ENCODE measurements at places on chromosomes 11 and 22.
A peak's percentile ranks its signal among the peaks of the same experiment; 100 is the strongest.

DNA sequence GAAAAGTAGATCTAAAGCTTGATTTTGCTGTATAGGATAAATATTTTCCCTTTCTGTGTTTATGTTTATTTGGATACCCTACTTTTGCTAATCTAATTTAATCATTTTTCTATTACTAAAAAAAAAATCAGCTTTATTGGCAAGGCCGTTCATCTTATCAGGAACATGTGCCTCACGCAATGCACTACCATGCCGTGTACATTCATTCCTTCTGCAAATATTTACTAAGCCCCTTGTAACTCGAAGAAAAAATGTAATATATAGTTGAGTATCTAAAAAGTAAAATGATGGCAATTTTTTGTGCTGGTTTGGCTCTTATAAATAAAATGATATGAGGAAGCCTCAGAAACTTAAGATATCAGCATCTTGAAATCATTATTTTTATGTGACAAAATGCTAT, 8.9 kb downstream of the UVRAG start:
- no peak for DNase-seq

- DNase-seq = no peak
Measured at GRCh38 chr11:12901874-12902481, 107.1 kb upstream of the RASSF10 start.

DNA sequence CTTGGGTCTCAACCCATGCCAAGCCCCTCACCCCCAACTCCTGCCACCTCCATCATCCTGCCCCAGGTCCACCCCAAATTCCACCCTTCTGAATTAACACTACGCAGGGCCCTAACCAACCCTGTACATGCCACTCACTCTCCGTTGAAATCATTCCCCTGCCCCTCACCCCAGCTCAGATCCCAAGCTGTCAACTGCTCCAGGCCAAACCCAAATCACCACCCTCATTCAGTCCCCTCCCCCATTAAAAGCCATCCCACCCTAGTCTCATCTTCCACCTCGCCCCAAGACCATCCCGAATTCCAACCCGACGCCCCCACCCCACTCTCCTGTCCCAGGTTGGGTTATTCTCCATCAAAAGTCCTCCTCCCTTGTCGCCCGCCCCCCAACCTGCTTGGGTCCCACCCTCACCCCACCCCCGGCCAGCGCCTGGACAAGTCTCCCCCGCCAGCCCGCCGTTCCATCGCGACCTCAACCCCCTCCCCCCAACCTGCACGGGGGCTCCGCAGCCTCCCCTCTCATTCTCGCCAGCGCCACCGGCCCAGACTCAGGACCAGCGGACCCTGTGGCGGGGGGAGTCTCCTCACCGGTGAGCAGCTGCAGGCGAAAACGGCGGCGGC, 466 bp downstream of the FAM168A start:
- DNase-seq = no peak

DNA sequence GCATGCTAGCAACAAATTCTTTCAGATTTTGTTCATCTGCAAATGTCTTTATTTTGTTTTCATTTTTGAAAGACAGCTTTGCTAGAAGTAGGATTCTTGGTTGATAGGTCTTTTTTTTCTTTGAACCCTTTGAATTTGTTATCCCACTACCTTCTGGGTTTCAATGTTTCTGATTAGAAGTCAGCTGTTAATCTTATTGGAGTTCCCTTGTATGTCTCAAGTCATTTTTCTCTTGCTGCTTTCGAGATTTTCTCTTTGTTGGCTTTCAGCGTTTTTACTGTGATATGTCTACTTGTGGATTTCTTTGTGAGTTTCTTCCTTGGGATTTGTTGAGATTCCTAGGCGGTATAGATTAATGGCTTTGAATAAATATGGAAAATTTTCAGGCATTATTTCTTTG, 27.2 kb upstream of the MS4A8 start:
- no peak for DNase-seq

- DNase-seq = no peak
Measured at GRCh38 chr22:44721213-44721612, 19.2 kb downstream of the PRR5 start.

- no peak for DNase-seq
Measured at GRCh38 chr11:78259777-78260487, 71.2 kb downstream of the USP35 start.

GRCh38 chr22:44460287-44460686, 37.7 kb downstream of the RTL6 start:
- DNase-seq = no peak

DNA sequence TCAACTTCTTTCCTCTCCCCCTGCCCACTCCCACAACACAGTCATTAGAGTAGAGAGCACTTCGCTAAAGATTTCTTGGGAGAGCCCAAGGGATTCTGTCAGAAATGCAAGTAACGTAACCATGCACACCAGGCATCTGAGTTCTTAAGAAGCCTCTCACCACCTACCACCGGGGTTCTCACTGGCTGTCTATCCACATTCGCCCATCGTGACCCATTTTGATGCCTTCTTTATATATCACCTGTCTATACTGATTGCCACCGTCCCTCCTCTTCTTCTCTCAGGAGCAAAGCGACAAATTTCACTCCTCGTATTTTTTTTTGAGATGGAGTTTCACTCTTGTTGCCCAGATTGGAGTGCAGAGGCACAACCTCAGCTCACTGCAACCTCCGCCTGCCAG, 23.9 kb upstream of the RASD2 start:
- no peak for DNase-seq

DNA sequence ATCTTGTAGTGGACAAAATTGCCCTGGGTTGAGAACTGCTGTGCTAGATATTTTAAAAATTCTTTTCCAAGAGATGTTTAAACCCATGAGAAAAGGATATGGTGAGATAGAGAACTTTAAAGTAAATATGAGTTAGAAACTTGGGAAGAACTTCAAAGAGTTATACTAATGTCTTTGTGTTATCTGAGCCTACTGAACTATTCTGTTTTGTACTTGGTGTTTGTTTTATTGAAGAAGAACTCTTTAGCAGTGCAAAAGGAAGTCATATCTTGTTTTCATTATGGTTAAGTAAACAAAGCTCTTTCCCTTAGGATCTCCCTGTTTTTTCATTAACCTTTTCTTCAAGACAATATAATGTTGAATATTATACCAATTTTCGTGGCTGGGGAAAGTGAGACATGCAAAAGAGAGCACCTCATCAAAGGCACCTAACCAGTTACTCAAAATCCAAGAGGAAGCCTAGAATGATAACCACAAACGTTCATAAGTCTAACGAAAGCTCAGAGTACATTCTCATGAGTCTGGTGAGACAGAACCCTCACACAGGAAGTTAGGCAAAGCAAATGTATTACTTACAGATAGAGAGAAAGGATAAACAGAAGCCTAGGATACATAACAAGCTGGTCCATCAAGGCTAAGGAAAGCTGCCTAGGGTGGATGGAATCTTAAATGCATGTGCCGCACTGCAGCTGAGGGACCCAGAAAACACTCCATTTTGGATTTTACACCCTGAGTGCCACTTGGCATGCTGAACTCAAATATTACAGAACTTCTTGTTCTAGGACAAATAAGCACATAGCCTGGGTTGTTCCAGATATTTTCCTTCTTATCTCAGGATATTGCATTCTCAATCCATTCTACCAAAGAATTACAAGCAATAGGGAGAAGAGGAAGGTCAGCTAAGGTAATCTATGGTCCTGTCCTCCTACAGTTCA, 112.5 kb upstream of the ANO3 start:
- DNase-seq = no peak

DNA sequence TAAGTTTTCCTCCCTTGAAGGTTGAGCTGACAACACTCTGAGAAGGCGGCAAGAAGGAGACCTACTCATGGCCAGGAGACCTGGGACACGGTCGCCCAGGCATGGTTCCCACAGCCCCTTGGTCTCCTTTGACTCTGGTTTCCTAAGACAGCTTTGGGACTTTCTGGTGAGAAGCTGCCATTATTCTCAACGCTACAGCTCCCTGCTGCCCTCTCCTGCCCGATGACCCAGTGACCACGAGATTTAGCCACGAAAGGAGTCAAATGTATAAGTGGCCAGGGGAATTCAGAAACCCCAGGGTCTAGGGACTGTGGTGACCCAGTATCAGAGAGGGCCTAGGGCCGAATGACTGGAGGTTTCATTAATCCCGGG, 699 bp upstream of the SDF2L1 start:
- DNase-seq = no peak

GRCh38 chr11:19091366-19091765, 25.6 kb upstream of the ZDHHC13 start:
- no peak for DNase-seq

- no peak for DNase-seq
Measured at GRCh38 chr11:100637706-100638105, 49.4 kb upstream of the ARHGAP42 start.

DNA sequence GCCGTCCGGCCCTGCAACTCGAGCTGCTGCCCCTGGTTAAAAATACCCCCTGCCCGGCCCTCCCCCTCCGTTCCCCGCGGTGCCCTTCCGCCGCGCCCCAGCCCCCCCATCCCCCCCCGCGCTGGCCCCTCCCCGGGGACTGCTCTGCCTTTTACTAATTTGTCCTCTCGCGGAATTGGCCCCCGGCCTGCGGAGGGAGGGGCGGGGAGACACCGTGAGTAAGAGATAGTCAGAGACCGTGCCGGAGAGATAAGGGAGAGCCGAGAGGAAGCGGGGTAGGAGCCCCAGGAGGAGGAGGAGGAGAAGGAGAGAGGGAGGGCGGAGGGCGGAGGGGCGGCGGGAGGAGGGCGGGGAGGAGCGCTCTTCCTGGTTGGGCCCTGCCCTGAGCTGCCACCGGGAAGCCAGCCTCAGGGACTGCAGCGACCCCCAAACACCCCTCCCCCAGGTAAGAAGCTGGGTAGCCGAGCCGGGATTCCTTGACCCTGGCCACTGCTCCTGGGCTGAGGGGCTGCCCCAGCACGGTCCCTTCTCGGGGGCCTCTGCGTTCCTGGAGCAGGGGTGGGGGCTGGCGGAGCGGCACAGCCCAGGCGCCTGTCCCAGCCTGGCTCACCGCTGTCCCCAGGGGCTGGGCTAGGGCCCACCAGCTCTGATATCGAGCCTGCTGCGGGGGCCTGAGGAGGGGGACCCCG, at the start of gene CAPN1:
Gene CAPN1 (plus strand): TSS at position 360 of the 689 bp plus-strand sequence. CDS start 774 bp downstream, outside the sequence.
- peak; percentile 63 for DNase-seq

GRCh38 chr22:49967706-49968208, 7.2 kb downstream of the PIM3 start:
- no peak for DNase-seq

GRCh38 chr22:18154821-18155390, 4.9 kb downstream of the USP18 start:
- DNase-seq = no peak

DNA sequence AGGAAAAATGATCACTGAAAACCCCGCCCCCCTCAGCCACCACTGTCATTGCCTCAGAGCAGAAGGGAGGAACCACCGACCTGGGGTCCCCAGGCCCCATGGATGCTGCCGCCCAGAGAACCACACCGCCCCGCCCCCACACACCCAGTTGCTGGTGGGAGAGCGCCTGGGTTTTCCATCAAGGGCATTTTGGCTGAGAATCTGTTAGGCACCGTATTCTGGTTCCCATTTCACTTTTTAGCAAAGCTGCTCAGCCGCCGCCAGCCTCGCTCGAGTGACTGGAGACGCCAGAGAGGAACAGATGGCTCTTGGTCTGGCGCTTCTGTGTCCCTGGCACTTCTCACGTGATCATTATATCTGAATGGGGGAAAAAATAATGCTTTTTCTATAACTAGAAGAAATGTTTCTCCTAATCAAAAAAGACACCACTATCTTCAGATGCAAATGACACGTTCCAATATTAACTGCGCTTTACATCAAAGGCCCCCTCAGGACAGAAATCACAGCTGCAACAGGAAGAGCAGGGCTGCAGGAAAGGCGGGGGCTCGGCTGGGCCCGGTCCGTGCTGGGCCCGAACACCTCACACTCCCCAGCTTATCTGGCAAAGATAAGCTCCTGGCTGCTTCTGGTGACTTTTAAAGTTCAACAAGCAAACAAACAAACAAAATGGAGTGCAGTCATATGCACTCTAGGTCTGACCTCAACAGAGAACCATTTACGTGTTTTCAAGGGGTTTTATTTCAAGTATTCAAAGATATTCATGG, 149.8 kb downstream of the MPPED1 start:
- no peak for DNase-seq

DNA sequence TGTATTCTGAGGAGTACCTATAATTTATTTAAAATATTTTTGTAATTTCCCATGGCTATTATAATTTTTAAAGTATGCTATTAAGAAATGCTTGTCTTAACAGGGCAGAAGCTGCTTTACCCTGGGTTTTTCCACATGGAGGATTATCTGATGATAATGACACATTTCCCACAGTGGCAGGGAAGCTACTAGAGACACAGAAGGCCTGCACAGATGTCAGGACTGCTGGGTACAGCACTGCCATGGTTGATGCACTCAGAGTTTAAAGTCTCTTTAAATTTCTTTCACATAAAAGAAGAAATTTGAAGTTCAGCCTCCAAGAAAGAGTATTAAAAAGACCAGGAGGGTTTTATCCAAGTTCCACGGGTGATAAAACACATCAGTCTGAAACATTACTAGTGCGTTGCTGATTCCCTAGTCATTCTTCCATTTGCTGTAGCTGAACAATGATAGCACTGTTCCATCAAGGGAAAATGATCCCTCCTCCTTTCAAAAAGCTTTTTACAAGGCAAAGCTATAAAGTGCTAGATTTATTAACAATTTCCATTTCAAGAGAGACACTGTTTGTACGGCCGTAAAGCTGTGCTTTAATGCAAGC, 363.0 kb downstream of the CNTN5 start:
- DNase-seq = no peak

DNA sequence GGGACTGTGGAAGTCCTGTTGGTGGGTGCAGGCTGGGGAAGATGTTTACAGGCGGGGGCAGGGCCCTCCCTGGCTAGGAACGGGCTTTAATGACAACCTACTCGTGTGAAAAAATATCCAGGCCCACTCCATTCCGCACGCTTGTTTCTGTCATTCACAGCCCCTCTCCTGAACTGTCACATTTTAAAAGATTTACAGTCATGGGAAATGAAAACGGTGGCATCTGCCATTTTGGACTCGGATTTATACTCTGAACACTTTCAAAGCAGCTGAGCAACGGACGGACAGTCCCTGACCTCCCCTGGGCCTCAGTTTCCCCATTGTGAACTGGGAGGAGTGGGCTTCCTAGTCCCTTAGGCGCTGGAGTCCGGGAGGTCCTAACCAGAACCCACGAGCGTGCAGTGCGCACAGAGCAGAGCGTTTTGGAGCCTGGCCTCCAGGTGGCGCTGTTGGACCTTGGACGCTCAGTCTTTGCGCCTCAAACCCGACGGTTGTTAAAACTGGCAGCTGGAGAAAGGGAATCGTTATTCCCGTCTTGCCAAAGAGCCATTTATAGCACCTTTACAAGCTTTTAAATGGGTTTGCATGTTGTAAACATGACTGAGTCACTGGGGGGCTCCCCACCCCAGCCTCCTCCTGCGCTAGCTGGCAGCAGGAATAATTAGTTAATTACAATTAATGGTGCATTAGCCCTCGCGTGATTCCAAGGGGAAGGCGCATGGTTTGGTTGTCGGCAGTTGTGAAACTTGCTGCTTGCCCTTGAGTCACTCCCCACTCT, 75.3 kb downstream of the FBLN1 start:
- peak; percentile 66 for DNase-seq

DNA sequence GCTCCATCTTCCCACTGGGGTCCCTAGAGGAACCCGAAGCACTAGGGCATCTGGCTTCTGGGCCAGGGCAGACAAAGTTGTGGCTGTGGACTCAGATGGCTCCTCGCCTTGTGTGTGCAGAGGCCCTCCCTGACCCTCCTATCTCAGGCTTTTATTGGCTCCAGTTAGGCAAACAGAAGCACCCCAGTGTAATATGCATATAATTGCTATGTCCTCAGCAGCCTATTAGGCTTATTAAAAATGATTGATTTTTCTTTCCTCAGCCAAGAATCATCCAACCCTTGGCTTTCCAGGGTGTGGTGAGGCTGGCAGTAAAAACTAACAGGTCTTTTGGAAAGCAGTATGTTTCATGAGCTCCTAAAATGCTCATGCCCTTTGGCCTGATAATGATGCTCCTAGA, 22.3 kb downstream of the UPB1 start:
- no peak for DNase-seq
